ENCODE measurements at places on chromosomes 6 and 20.
A peak's percentile ranks its signal among the peaks of the same experiment; 100 is the strongest.

GRCh38 chr20:47501482-47502270, at the start of gene NCOA3:
NCOA3 (plus strand) TSS chr20:47501887; CDS start chr20:47622248, 120,361 bp downstream.
- peak; percentile 99 for DNase-seq

- no peak for DNase-seq
Observed at GRCh38 chr6:154782193-154782592, 49.0 kb downstream of the SCAF8 start.

- DNase-seq = no peak
Observed at GRCh38 chr6:148890096-148890495, 143.3 kb downstream of the UST start.

DNA sequence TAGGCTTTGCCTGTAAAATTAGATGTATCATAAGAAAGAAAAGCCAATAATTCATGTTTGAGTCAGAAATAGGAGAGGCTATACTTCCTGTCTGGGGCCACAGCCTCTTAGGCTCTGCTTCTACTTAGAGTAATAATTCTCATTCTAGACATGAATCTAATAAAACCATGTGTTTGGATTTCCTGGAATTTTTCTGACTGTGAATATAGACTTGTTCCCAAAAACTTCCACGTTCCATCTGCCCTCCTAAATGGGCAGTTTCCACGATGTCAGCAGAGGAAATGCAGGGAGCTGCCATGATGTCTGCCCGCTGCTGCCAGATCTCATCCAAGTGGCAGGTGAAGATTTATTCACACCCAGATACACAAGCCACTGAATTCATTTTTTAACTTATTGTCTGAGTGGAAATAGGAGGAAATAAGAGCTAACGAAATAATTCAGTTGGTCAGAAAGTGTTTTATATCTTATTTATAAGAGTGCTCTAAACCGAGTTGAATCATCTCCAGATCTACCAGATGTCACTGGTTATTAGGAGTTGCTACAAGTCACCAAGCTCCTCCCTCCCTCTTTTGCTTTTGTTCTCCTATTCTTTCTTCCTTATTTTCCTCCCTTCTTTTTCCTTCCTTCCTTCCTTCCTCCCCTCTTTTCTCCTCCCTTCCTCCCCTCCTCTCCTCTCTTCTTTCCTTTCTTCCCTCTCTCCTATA, 69.3 kb downstream of the ALDH8A1 start:
- DNase-seq = no peak

- no peak for DNase-seq
Observed at GRCh38 chr6:23499549-23499948, 626.5 kb upstream of the NRSN1 start.

GRCh38 chr6:85620308-85620707, 22.4 kb downstream of the SYNCRIP start:
- no peak for DNase-seq

DNA sequence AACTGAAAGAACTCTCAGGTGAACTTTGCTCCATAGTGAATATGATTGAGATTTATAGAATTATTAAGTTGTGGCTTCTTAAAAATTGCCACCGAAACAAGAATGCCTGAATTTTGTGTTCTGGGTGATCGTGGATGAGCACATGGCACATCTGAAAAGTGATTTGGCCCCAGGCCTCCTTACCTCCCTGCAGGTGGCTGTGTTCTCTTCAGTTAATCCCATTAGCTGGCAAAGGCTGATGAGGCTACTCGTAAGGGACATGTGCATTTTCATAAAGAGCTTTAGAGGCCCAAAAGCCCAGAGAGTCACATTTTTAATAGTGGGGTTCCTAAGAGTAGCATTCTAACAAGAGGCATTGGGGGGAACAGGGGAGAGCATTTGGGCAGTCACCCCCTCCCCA, 22.6 kb downstream of the GNAS start:
- no peak for DNase-seq

DNA sequence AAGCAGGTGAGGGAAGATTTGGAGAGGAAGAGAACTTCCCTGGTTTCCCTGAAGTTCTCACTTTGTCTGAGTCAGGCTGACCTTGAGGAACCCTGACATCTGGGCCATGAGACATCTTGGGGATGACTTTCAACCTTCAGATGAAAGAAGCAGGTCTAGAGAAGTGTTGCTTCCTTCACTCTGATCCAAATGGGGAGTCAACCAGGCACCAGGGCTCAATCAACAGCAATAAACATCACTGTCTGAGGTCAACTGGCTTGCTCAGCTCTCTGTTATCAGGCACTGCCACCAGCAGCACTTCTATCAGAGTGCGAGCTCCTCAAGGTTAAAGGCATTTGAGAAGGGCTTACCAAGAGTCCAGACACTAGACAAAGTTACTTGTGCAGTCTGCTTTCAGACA, 6.3 kb downstream of the ACOT8 start:
- no peak for DNase-seq

- DNase-seq = no peak
Observed at GRCh38 chr20:57091748-57092111, 174.7 kb downstream of the BMP7 start.

GRCh38 chr6:125013938-125014660, 51.9 kb downstream of the RNF217 start:
- no peak for DNase-seq

GRCh38 chr6:127148511-127148910, 30.0 kb downstream of the RSPO3 start:
- DNase-seq = no peak

- DNase-seq = peak; percentile 38
Observed at GRCh38 chr6:30922447-30922852, 8.4 kb downstream of the VARS2 start.

GRCh38 chr6:36980876-36981619, 4.9 kb downstream of the MTCH1 start:
- DNase-seq = no peak

DNA sequence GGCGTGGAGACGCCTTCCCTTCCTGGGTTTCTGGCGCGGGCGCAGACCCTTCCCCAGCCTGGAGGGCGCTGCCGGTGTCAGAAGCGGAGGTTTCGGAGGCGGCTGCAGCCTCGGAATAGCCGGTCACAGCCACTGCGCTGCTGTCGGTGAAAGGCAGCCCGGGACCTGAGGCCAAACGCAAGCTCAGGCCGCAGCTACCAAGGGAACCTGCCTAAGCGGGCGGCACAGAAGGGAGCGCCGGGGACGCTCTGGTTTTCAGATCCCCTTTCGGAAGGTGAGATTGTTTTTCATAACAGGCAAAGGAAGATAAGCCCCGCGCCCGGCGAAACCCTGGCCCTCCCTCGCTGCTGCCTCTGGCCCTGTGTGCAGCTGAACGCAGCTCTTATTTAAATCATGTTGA, 116.5 kb downstream of the FAM120B start:
- DNase-seq = no peak

GRCh38 chr20:59074456-59074855, 31.9 kb upstream of the PRELID3B start:
- peak; percentile 35 for DNase-seq

- DNase-seq = no peak
Observed at GRCh38 chr6:30730601-30731435, 10.7 kb downstream of the TUBB start.

GRCh38 chr6:111829998-111830397, 43.3 kb downstream of the FYN start:
- DNase-seq = no peak

DNA sequence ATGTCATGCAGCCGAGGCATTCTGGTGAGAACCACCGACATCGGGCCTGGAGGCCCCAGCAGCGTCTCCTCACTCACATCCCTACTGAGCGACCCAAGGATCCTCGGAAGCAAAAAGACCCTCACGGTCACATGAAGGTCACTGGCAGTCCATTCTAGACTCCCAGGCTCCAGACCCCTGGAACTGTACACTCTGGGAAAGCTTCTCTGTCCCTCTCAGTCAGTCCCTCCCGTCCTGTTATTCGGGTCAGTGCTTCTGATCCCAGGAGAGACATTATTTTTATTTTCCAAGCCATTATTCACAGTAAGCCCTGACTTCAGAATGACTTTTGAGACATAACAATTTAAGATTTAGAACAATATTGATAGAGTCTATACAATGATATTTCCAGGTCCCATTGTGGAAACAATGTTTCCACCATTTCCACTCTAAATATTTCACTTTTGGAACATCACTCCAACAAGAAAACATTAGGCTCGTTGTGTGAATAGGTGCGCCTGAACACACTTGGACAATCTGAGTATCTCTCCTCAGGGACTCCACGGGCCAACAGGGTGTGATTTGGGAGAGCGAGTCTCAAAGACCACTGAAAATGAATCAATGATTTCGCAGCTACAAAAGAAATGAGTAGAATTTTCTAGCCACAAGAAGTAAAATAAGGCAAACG, 199.7 kb downstream of the SOD2 start:
- no peak for DNase-seq

DNA sequence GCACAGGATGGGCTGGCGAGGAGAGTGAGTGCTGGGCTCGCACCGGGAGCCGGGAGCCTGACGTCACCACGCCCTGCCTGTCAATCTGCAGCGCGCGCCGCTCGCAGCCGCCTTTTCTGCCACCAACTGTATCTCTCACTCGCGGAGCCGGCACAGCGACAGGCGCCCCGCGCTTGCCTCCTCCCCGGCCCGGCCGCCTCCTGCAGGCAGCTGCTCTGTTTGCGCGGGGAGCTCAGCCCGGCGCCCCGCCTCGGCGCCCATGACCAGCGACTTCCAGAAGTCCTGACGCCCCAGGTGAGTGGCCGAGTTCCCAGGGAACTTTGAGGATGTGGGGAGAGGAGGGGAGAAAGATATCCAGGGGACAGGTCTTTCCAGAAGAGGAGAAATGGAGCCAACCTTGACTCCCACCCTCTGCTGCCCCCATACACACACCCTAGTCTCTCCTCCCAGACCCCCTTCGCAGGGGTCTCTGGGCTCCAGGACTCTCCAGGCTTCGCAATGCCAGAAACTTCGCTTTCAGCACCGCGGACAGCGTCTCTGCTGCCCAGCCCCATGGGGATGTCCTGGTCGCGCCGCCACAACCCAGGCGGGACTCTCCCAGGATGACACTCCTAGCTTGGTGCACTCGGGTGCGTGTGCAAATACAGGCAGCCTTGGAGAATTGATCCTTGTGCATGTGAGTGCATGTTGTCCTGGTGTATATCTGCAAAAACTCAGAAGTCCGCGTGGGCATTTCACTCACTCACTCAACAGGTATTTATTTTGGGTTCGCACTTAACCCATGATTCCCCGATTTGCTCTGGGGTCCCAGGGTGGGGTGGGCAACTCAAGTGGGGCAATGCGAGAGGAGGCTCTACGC, at the start of gene GPR6:
Gene GPR6, plus strand, starts transcription at position 138 of the 859 bp plus-strand sequence. CDS start 802 bp downstream, outside the sequence.
- DNase-seq = peak; percentile 54

- no peak for DNase-seq
Observed at GRCh38 chr6:142929751-142930358, 15.1 kb downstream of the HIVEP2 start.

GRCh38 chr20:61980647-61981583, 84.8 kb downstream of the TAF4 start:
- peak; percentile 61 for DNase-seq

DNA sequence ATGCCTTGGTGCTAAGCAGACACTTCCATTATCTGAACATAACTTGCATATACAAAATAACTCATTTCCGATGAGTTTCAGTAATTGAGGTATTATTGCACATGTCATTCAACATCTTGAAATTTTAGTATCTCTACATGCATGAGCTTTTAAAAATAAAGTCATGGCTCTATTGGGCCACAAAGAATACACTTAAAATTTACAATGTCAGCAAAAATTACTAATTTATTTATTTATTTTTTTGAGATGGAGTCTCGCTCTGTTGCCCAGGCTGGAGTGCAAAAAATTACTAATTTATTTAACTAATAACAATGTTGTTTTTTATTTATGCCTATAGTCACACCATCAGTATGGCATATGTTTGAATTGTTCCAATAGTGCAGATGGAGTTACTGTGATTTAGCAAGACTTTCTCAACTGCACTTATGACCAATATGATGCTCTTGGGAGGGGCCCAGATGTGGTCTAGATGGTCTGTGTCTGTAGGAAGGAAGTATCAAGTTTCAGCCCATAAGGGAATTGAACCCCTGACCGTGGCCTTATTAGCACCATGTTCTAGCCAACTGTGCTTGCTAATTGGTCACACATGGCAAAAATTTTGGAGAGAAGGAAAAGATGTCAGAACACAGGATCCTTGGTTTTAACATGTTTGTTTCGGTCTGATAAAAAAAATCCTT, 370.7 kb upstream of the TSHZ2 start:
- no peak for DNase-seq

- DNase-seq = no peak
Observed at GRCh38 chr6:54874349-54875048, 27.9 kb downstream of the FAM83B start.

- no peak for DNase-seq
Observed at GRCh38 chr6:162211777-162212176, 515.8 kb downstream of the PRKN start.

GRCh38 chr6:15400572-15401004, 154.7 kb downstream of the JARID2 start:
- DNase-seq = no peak

- DNase-seq = peak; percentile 89
Observed at GRCh38 chr20:49979030-49979832, 3.5 kb upstream of the SNAI1 start.

GRCh38 chr6:16292432-16292831, 54.0 kb downstream of the GMPR start:
- no peak for DNase-seq

DNA sequence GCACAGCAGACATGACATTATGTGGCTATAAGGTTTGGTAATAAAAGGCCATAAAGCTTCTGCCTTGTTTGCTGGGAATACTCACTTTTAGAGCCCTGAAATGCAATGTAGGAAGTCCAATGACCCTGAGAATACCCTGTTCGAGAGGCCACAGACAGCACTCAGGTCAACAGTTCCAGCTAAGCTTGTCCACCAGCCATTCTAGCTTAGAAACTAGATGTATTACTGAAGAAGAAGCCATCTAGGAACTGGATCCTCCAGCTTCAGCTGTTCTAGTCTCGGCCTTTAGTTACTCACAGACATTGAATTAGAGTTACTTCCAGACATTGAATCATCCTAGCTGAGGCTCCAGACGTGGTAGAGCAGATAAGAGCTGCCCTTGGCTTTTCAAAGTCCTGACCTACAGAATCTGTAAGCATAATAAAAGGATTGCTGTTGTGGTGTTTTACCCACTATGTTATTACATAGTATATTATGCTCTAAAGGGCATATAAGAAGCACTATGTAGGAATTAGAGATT, 84.9 kb downstream of the MMS22L start:
- DNase-seq = no peak

GRCh38 chr20:15895560-15896084, 677.6 kb downstream of the KIF16B start:
- DNase-seq = no peak

GRCh38 chr6:4908062-4908461, 95.8 kb downstream of the RPP40 start:
- no peak for DNase-seq

GRCh38 chr6:170006900-170007467, 255.6 kb downstream of the ERMARD start:
- no peak for DNase-seq

GRCh38 chr20:7772371-7772770, 167.9 kb downstream of the HAO1 start:
- peak; percentile 45 for DNase-seq

GRCh38 chr6:17839513-17840223, 132.9 kb upstream of the NUP153 start:
- no peak for DNase-seq

DNA sequence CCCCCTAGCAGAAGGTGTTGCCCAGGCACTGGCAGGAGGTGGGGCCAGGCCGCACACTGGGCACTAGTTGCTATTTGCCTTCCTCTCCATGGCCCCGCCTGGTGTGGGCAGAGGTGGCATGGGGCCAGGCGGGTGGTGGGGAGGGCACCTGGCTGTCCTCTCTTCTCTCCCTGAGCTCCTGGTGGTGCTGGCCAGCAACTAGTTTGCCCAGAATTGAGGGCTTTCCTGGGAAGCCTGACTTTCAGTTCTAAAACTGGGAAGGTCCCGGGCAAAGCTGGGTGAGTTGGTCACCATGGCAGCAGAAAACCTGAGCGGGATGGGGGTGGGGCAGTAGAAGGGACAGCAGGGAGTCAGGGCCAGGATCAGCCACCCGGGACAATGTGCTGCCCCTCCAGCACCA, 48.2 kb downstream of the RBM38 start:
- peak; percentile 73 for DNase-seq
